ENCODE measurements at places on chromosomes 12 and 14. TPM values are rescaled to one million over a fixed set of nuclear protein-coding genes. Genes with fewer than 3 reads are reported as not detected.

- no peak for DNase-seq
Measured at GRCh38 chr14:69040353-69040752, 61.3 kb upstream of the ACTN1 start.

DNA sequence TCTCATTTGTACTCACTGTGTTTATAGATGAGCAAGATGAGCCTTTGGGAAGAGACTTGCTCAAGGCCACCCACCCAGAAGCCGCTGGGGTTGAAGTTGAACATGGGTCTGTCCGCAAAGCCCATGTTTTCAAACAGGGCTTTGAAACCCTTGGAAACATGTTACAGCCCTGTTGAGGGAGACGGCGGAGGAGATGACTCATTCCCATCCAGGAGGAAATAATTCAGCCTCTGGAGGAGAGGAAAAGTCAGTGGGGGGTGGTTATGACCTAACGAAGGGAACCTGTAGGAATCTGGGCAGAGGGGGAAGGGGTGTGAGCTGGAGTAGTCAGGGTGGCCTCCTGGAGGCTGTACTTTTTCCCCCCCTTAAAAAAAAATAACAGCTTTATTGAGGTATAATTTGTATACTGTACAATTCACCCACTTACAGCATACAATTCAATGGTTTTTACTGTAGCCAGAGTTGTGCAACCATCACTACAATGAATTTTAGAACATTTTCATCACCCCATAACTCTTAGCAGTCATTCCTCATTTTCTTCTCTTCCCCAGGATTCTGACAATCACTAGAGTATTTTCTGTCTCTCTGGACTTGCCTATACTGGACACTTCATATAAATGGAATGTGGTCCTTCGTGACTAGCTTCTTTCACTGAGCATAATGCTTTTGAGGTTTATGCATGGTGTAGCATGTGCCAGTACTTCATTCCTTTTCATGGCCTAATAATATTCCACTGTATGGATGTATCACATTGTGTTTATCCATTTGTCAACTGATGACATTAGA, 1.9 kb upstream of the RIN3 start:
- DNase-seq, result no peak

DNA sequence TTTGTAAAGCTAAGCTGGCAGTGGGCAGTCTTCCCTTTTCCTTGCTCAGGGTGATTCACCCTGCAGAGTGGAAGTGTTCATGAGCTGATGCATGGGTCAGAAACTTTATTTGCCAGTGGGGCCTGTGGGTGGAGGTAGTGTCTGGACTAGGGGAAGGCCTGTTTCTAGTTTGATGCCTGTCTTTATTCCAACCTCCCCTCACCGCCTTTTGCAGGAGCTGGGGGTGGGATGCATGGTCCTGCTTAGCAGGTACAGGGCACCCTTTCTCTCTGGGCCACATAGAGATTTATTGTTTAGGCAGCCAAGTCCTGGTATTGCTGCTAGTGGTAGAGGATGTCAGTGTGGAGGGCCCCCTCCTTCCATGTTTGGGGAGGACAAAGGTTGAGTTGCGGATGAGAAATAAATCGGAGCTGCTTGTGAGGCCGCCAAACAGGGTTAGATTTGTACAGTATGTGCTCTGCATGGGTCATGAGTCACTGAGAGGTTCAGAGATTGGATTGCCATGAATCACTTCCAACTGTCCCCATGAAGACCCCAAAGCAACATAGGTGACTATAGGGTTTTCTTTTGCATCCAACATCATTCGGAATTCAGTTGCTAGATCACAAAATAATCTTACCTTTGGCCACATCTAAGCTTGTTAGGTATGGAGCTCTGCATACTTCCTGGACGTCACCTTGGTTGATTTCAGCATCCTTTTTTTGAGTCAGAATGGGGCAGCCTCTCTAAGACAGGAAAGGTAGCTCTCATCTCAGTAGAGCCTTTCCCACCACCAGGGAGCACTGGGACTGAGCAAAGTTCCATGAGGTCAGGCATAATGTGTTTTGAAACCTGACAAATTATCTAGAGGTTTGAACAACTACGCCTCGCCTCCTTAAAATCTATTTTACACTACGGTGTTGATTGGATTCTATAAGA, 8.8 kb downstream of the SMOC1 start:
- no peak for DNase-seq

- no peak for DNase-seq
Measured at GRCh38 chr12:30932881-30933280, 6.3 kb downstream of the TSPAN11 start.

GRCh38 chr14:79412822-79413221, 798.5 kb downstream of the DIO2 start:
- DNase-seq, result no peak

DNA sequence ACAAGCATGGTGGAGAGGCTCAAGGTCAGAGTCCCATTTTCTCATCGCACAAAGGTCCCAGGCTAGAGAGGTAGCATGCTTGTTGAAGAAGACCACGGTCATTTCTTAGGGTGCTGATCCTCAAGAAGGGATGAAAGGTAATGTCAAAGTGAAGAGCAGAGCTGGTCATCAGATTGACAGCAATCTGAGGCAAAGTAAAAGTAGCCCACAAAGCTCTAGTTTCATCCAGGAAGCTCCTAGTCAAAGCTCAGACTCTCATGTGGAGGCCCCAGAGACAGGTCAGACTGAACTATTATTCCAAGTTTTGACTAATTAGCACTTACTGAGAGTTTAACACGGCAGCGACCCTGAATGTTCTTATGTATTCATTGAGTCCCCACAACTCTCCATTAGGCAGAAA, 270.6 kb downstream of the RPS29 start:
- DNase-seq, result no peak

GRCh38 chr14:102711946-102712345, 65.3 kb upstream of the TRAF3 start:
- no peak for DNase-seq

- no peak for DNase-seq
Measured at GRCh38 chr14:72830786-72831594, 62.9 kb downstream of the DPF3 start.

DNA sequence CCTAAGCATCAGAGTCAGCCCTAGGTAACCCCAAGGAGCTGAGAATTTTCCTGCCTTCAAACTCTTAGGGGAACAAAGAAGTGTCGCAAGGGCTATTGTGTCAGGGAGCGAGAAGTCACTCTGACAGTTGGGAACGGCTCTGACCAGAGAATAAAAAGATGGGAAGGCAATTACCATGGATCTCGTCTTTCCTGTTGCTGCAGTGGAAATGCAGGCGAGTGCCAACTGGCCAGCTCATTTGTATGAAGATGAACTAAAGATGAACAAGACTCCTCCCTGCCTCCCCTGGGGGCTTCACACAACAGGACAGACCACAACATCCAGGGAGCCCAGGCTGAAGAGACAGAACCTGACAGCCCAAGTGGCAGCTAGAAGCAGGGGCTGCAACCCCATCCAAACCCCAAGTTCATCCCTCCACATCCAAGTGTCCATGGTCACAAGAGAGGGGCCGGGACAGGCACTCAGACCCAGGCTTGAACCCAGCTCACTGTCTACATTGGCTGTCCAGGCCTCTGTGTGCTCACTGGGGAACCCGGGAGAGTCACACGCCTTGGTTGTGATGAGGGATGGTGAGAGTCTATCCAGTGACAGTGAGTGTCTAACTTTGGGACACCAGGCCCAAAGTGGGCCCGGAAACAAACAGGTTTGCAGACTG, 322.4 kb downstream of the BCL11B start:
- DNase-seq, result no peak

- DNase-seq, result no peak
Measured at GRCh38 chr14:69997849-69998248, 118.6 kb downstream of the SMOC1 start.

DNA sequence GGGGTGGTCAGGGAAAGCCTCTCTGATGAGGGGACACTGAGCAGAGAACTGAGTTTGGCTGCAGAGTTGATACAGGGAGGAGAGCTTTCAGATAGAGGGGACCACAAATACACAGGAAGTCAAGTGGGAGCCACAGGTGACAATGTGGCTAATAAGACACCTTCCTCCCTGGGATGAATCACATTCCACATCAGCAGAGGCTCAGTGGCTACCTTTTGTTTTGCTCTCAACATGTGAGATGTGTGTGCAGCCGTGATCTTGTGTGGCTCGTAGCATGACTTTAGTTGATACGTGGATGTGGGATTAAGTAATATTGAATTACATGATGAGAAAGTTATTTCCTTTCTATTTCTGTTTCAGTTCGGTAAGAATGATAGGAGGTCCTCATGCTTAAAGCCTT, 7.5 kb downstream of the CRADD start:
- DNase-seq, result no peak

- DNase-seq, result no peak
Measured at GRCh38 chr14:49955024-49955423, 62.1 kb downstream of the ARF6 start.

DNA sequence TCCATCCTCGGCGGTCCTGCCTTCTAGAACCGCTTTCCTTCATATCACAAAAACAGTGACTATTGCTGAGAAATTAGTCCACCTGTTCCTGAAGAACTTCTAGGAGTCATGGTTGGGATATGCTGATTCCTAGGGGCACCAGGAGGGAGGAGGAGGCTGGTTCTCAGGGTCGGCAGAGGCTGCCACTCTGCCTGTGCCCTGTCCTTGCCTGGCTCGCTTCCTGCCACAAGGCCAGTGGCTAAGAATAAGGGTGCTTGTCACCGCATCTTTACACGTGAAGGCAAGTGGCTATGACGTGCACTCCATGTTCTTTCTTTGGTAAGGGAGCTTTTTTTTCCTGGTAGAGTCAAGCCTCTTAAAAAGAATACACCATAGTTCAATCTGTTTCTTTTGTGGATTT, 18.7 kb upstream of the DGLUCY start:
- no peak for DNase-seq

GRCh38 chr12:10551375-10551774, 45.7 kb downstream of the EIF2S3B start:
- no peak for DNase-seq

DNA sequence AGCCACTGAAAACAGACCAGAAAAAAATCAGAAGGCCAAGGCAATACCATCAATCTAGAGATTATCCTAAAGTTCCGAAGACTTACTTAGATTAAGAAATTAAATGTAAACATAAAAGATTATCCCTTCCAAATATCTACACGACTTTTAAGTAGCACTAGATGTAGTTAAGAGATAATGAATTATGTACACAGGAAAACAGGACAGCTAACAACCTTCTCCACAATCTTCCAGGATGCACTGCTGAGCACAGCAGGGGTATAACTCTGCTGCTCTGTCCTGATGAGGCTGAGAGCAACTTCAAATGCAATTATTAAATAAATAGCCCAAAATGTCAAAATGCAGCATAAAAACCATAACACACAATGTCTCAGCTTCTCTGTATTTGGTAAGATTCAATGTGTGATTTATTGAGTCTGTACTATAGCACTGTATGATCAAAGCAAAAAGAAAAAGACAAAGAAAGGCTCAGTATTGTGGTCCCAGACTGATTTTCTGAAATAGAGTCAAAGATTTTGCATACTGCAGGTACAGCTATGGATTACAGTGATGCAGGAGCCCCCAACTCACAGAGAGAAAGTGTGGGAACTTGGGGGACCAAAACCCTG, 56.9 kb downstream of the TMTC1 start:
- DNase-seq, result no peak

DNA sequence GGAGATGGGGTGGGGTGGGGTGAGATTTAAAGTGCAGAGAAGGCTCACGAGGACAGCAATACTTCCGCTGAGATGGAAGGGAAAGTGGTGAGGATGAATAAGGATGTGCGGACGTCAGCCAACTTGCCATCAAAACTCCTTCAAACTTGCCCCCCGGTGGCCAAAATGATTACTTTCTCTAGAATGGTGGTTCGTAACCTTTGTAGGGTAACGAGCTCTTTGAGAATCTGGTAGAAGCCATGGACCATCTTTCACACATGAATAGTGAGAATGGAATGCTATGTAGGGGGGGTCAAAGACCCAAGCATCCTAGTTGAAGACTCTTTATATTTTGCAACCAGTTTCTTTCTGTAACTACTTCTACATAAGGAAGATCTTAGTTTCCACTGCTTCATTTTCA, 245.9 kb upstream of the DDHD1 start:
- DNase-seq, result no peak

GRCh38 chr12:110379197-110379596, 24.3 kb downstream of the ANAPC7 start:
- DNase-seq, result no peak

DNA sequence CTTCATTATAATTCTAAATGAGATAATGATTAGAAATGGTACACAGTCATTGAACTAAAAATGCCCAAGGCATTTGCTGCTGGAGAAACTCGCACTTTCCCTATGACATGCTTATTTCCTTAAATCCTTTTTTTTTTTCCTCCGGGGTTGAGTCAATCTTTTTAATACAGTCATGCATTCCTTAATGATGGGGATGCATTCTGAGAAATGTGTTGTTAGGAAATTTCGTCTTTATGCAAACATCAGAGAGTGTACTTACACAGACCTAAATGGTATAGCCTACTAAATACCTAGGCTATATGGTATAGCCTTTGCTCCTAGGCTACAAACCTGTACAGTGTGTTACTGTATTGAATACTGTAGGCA, 29.8 kb upstream of the DACT1 start:
- no peak for DNase-seq

GRCh38 chr12:23433121-23433520, 516.3 kb downstream of the SOX5 start:
- DNase-seq, result no peak

- DNase-seq, result no peak
Measured at GRCh38 chr14:44309331-44309730, 197.8 kb downstream of the FSCB start.

GRCh38 chr12:99600388-99600787, 47.2 kb upstream of the GARIN6 start:
- DNase-seq, result no peak

GRCh38 chr12:120735181-120735580, 9.6 kb downstream of the ACADS start:
- no peak for DNase-seq

- no peak for DNase-seq
Measured at GRCh38 chr14:93137864-93138263, 22.1 kb upstream of the ITPK1 start.

GRCh38 chr12:80582431-80582830, 125.0 kb upstream of the MYF6 start:
- DNase-seq, result no peak

DNA sequence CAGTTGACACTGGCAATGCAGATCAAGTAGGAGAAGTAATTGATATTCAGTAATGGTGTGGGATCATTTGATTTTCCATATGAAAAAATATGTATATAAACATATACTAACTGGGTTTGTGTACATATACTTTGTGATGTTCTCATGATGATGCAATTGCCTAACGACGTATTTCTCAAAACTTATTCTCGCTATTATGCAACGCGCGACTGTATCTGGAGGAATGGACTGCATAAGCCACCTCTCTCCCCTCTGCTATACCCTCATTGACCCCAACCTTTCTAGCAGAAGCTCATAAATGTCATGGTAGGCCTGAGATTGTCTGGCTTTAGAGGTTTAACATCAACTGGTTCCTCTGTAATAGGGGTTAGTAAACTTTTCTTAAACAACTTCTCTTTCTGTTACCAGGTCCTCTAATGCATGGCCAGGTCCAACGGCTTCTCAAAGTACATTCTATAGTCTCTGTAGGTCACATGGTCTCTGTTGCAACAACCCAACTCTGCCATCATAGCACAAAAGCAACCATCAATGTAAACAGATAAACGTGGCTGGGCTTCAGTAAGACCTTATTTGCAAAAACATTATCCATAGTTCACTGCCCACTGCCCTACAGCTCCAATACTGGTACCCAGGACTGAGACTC, 59.3 kb downstream of the FOXN3 start:
- no peak for DNase-seq

GRCh38 chr12:2960390-2960956, 1.3 kb downstream of the TEAD4 start:
- DNase-seq, result no peak

GRCh38 chr12:116284396-116284795, 6.9 kb upstream of the MED13L start:
- no peak for DNase-seq

Gene MGST1
- not detected for total RNA-seq

Gene SERPINA5
- total RNA-seq, result not detected

Gene TAS2R8
- not detected for total RNA-seq

Gene IL22
- total RNA-seq, result 3.8 TPM
